Skin of body (tissue), 3 donors: ENCODE measurements at places on chromosomes 5 and 9.
A peak's percentile ranks its signal among the peaks of the same experiment; 100 is the strongest.

GRCh38 chr9:27939186-27939585 lies 365.9 kb upstream of the C9orf72 start:
- DNase-seq: peak; percentile 19

DNA sequence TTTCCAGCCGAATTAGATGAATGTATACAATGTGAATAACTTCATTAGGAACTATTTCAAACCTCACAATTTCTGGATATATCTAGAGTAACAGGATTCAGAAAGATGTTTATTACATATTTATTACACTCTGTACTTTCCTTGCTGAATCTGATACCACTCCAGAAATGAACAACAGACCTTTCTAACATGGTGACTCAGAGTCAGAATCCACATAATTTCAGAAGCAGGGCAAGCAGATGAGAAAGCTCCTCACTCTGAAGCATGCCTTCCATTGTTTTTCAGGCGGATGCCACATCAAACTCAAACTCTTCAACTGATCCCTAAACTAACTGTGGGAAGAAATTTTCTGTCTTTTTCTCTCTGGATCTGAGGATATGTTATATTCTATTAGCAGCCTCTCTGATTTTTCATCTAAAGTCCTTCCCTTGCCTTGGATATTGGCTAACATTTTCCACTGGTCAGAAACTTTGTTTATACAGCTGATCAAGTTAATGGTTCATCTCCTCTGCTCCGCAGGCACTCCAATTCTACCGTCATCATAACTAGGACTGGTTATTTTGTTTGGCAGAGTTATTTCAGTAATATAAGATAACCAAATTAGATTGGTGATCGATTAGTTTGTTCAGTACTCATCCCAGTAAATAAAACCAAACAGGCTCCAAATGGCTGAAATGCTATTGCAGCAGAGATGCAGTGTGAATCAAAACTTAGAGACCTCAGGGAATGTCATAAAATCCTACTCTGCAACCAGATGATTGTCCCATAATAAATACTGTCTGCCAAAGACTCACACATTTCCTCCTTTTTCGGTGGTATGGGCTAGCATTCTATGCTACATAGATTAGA lies 556.0 kb downstream of the EBF1 start:
- DNase-seq: no peak

- no peak for DNase-seq
Observed at GRCh38 chr9:35940458-35941407, 17.2 kb downstream of the OR2S2 start.

DNA sequence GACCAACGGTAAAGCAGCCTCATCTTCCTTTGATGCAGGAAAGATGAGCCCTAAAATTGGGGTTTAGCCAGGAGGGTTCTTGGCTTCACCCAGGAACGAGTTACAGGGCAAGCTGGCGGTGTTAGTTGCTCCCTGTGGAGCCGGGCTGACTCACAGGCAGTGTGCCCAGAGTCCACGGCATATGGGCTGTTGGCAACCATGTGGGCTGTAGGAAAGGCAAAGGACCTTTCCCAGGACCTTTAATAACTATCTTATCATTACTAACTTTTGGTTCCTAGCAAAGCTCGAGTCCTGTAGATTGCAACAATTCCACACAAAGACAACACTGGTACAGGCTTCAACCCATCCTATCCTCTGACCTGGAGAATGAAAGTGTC lies 29.8 kb upstream of the CLPTM1L start:
- DNase-seq: no peak

GRCh38 chr5:13250464-13251291 lies 693.8 kb downstream of the DNAH5 start:
- no peak for DNase-seq

DNA sequence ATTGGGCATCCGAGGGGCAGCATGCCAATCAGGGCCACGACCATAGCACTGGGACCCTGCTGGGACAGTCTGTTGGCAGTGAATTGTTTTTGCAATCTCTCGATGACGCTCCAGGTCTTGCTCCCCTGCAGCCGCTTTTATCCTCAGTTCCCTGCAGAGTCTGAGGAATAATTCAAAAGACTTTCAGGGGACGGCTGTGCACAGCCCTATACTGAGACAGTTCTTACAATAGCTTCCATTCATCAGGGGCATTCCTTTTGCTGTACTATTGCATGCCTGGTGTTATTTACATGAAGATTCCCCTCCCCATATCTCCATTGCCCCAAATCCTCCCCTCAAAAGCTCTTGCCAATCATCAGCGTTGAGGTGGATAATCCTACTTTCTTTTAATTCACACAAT lies 163.3 kb upstream of the WWC1 start:
- no peak for DNase-seq

- no peak for DNase-seq
Observed at GRCh38 chr5:55820488-55820887, 30.7 kb upstream of the IL31RA start.

GRCh38 chr5:60888359-60889061 lies 44.4 kb upstream of the ELOVL7 start:
- DNase-seq: no peak

DNA sequence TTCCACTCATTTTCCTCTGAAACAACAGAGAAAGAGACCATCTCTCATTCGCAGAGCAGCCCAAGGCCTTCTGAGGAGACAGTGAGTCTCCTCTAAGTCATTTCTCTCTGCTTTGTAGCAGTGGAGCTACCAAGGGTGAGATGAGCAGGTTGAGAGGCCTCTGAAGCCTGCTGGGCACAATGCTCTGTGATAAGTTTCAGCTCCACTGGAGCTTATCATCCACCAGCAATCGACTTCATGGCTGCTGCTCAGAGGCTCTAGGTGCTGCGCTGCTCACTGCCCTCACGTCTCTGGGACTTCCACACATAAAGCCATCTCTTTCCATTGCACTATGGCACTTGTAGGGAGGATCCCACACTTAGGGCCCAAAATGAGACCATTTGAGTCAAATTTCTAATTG lies 96.3 kb downstream of the CMYA5 start:
- DNase-seq: no peak

DNA sequence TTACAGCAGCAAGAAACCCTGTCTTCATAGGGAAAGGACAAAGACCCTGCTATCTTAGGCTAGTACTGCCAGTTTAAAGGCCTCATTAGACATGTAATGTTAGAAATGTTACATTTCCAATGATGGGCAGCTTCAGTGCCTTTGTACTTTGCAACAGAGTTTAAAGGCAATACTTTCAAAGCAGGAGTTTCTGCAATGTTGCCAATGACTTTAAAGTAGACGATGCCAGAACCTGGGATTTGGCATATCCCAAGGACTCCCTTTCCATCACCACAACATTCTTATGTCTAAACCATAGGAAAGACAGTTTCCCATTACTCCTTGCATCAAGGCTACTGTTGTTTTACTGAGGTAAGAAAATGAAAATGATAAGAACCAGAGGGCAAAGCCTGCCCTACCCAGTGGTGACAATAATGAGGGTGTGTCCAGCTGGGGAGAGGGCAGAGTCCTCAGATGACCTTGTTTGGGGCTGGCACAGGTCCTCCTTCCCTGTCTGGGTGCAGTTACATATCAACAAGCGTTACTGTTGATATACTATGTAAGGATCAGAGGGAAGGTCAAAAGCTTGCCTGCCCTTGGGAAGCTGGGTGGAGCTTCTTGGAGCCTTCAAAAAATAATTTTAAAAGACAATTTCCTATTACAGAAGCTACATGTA lies 27.5 kb upstream of the MLANA start:
- DNase-seq: no peak

DNA sequence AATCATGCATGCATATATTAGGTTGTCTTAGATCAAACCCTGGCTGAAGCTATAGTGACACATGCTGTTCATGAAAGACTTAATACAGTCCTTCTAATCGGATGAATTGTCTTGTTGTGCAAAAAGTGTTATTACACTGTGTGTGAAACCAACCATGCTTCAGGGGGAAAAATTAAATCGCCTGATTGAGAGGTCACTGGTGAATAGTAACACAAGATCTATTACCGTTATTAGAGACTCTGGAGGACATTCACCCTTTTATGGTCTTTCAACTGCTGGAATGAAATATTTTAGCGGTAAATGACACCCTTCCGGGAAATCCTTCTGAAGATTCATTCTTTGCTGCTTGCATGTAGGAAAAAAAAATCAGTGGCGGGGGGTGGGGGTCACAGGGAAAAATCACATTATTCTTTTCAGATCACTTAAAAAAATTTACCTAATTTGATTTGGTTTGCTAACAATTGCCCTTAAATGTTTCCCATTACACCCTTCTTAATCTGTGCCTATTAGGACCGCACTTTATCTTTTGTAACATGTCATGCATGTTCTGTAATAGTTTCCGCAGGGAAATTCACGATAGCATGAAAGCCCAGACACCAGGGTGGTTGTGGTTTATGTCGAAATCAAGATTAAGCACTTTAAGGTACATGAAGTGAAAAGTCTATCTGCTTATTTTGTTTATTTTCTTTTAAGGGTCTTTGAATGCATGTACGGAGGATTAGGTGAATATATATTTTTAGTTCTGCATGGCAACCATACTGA lies 120.6 kb downstream of the FOCAD start:
- no peak for DNase-seq

- DNase-seq: peak; percentile 76
Observed at GRCh38 chr9:104743376-104743985, 4.0 kb upstream of the NIPSNAP3A start.

DNA sequence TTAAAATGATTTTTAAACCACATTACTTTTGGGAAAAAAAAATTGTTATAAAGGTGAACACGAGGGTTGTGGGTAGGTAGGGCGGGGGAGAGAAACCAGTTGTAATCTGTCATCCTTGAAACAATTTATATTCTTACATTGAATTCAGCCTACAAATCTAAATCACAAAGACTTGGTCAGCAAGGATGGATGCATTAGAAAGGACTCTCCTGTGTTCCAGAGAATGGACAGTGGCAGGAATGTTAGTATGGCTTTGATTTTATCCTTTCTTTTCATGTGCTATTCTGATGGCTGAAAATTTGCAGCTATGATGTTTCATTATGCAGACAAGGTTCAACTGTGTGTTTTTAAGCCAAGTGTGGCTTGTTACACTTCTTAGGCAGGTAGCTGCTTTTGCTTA lies 234.7 kb downstream of the SLF1 start:
- no peak for DNase-seq

- no peak for DNase-seq
Observed at GRCh38 chr5:677131-678101, 15.7 kb downstream of the TPPP start.

DNA sequence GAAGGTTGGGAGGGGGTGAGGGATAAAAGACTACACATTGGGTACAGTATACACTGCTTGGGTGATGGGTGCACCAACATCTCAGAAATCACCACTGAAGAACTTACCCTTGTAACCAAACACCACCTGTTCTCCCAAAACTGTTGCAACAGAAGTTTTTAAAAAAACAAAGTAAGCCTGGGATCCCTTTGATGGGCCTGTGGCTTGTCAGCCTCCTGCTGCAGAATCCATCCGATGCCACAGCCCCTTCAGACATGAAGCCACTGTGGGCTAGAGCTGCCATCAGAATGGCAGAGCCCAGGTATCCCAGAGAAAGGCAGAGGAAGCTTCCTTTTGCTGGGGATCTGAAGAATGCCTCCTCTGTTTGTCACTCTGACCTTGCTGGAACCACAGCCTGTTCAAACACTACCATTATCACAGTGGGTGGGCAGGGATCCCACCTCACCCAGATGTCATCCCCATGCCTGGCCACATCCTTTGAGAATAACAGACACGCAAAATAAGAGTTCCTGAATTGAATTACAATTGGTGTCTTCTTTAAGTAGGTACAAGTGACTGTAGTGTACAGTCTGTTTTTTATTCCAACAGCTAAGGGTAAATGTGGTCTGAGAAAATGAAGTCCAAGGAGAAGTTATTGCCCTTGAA lies 78.1 kb upstream of the DIRAS2 start:
- DNase-seq: no peak

DNA sequence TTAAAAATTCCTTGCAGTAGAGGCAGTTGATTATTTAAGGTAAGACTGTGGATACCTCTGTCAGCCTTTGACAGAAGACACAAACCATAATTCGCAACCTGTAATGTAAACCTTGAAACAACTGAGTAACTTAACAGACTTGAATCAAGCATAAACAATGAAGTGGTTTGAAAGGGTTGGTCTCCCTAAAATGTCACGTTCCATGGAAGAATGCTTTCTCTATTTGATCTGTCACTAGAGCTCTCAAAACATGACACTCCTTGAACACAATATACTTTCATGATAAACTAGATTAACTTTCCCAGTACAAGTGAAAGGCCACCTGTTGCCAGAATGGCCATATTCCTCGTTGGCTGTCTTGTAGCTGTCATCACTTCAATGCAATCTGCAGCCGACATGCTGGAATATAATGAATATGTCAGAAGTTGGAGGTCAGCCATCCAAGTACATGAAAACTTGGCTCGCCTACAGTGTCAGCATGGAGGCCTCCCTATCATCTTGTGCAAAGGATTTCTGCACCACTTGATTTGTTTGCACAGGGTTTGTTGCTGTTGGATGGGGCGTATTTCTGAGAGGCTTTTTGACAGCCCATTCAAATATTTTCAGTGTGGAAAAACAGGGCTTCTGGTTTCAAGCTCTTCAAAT lies 228.0 kb downstream of the TLE4 start:
- DNase-seq: peak; percentile 78

DNA sequence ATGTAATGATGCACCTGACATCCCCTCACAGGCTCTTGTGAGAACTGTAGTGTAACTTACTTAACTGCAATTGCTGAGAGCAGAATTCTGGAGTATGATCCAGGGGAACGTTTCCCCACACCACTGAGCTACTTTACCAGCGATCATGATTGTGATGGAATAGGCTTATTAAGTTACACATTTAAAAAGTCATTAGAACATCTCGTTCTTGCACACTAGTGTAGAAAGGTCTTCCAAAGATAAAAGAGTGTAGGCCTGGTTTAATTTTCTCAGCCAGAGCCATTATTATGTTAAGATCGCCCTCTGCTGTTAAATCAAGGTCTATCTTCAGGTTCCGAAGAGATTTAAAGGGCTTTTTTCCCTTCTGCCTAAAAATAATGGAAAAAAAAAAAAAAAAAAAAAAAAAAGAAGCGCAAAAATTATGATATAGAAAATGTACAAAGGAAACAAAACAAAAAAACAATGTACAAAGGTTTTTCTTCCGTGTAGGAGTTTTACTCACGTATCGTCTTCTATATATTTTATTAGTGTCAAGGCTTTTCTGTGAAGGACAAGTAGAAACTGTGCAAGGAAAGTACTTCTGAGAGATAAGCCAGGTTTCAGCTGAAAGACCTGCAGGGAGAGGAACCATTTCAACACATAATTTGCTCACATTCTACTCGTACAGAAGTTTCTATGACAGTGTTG lies 18.6 kb upstream of the MOB3B start:
- DNase-seq: peak; percentile 19

- no peak for DNase-seq
Observed at GRCh38 chr9:10079284-10079964, 533.4 kb downstream of the PTPRD start.

DNA sequence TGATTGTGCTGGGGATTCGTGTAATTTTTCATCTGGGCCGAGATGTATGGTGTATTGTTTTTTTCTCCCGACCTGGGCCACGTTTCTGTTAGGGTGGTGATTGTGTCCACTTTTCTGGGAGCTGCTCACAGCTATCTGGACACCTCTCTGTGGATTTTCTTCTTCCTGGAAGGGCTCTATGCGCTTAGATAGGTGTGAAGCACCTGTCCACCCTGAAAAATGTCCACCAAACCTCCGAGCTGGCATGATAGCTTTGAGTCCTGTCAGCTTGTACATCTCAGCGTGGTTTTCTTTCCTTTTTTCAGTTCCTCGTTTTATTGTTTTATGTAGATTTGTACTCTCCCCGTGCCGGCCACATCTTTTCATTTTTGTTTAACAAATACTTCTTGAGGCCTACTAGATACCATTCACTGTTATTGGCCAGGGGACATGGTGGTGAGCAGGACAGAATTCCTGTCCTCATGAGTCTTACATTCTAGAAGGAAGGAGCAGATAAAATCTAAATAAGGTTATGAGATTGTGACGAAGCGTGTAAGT lies 1.1 kb downstream of the UGCG start:
- peak; percentile 34 for DNase-seq

- no peak for DNase-seq
Observed at GRCh38 chr5:67283275-67283987, 86.8 kb upstream of the CD180 start.
